Tongue (tissue), 3 donors: ENCODE measurements at places on chromosomes 5 and 9. TPM values are rescaled to one million over a fixed set of nuclear protein-coding genes. Genes with fewer than 3 reads are reported as not detected.

The NR4A3 gene
- total RNA-seq, result 4.7 TPM

The MFAP3 gene
- total RNA-seq, result 48.2 TPM

The IL13 gene
- total RNA-seq, result not detected

The HRCT1 gene
- total RNA-seq, result not detected

The GLRA1 gene
- not detected for total RNA-seq

The GAPT gene
- total RNA-seq, result 4.0 TPM

The MLANA gene
- not detected for total RNA-seq

The ATOSB gene
- 14.6 TPM for total RNA-seq

The RGS14 gene
- 14.8 TPM for total RNA-seq

DNA sequence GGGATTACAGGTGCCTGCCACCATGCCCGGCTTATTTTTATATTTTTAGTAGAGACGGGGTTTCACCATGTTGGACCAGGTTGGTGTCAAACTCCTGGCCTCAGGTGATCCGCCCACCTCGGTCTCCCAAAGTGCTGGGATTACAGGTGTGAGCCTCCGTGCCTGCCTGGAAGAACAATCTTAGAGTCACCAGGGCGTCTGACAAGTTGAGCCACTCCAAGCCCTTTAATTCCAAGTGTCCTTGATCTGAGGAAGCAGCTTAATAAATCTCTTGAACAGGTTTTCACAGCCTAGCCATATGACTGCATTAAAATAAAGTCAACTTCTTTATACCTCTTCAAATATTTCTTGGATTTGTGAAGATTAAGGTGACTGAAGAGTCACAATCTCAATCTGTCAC lies 31.5 kb downstream of the SLC44A1 start:
- no peak for DNase-seq

GRCh38 chr9:125889112-125889475 lies 141.9 kb downstream of the PBX3 start:
- DNase-seq, result no peak

DNA sequence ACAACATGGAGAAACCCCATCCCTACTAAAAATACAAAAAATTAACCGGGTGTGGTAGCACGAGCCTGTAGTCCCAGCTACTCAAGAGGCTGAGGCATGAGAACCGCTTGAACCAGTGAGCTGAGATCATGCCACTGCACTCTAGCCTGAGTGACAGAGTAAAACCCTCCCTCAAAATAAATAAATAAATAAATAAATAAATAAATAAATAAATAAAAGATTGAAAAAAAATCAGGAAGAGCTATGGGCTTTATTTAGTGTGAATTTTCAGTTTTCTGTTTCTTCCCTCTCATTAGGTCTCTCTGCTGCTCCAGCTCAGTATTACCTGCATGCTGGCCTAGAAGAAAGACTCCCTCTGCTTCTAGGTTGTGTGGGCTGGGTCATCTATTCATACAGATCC lies 47.8 kb upstream of the TRMT10B start:
- DNase-seq, result peak; percentile 11

DNA sequence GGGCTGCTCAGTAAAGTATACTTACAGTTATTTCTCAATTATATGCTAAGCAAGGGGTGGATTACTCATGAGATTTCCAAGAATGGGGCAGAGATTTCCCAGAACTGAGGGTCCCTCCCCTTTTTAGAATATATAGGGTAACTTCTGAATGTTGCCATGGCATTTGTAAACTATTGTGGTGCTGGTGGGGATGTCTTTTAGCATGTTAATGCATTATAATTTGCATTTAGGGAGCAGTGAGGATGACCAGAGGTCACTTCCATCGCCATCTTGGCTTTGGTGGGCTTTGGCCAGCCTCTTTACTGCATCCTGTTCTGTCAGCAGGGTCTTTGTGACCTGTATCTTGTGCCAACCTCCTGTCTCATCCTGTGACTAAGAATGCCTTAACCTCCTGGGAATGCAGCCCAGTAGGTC lies 35.5 kb downstream of the TTC1 start:
- DNase-seq, result no peak

- no peak for DNase-seq
These were observed 115.6 kb downstream of the VCAN start for GRCh38 chr5:83586874-83587776.

GRCh38 chr5:160930406-160930805 lies 78.4 kb upstream of the ATP10B start:
- peak; percentile 81 for DNase-seq

GRCh38 chr5:165559645-165560044 lies 2054.2 kb downstream of the MAT2B start:
- DNase-seq, result no peak

DNA sequence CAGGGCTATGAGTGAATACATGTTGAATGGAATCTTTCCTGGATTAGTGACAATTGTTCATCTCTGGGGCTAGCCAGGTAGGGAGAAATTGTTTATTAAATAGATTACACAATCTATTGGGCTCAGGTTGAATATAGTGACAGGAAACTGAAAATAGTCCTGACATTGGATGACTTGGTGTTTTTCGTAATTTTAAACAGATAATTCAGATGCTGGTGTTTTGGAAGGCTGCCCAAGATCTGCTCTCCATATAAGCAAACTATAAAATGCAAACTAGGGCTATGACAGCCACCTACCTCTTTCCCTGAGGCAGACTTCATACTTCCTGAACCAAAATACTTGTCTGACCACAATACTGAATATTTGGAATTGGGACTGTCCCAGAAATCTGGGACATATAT lies 99.1 kb downstream of the ENC1 start:
- peak; percentile 23 for DNase-seq

DNA sequence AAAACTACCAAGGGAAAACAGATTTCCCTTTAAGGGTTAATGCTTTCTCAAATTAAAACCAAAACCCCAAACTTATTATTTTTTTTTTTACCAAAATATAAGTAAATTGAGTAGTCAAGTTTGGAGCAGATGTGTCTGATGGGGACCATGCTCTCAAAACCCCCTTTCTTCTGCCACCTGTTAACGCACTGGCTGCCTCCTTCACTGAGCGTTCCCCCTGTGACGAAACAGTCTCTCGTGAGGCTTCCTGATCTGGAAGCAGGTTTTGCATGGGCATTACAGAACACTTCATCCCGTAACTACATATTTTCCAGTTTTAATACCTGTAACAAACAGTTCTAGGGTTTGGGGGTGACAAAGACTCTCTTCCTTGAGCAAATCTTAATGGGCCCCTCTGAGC lies 59.4 kb downstream of the ANKH start:
- DNase-seq, result no peak

DNA sequence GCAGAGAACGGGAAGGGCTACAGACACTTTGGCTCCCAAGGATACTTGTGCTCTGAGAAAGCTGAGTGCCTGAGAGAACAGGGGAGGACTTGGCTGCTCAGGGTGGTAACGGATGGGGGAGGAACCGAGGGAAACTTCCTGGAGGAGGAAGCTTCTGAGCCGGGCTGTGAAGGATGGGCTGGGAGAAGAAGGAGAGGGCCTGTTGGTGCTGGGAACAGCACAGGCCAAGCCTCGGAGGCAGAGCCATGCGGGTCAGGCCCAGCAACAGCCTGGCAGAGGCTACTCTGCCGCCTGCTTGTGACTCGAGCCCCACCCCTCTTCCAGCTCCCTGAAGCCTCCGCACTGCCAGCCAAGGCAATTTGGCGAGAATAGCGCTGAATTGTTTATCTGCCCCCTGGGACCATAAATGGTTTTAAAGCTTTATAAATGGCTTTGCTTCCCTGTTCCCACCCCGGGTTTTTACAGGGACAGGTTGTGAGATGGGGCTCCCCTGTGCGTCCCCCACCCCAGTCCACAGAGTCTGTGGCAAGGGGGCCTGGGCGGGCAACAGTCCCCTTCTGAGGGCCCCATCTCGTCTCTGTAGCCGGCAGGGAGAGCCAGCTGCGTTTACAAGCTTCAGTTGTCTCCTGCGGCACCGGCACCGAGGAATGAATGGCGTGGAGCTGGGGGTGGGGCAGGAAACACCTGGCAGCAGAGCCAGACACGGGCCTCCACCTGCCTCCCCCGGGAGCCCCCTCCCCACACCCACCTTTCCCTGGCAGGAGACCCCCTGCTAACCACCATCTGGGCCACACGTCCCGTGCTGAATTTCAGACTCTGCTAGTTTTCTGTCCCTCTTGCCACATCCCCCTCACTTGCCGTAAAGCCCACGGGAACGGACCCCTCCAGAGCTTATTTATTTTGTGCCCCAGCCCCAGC lies 24.4 kb downstream of the FAM163B start:
- DNase-seq, result peak; percentile 73

GRCh38 chr5:10903786-10904560 lies 142.9 kb upstream of the DAP start:
- no peak for DNase-seq

DNA sequence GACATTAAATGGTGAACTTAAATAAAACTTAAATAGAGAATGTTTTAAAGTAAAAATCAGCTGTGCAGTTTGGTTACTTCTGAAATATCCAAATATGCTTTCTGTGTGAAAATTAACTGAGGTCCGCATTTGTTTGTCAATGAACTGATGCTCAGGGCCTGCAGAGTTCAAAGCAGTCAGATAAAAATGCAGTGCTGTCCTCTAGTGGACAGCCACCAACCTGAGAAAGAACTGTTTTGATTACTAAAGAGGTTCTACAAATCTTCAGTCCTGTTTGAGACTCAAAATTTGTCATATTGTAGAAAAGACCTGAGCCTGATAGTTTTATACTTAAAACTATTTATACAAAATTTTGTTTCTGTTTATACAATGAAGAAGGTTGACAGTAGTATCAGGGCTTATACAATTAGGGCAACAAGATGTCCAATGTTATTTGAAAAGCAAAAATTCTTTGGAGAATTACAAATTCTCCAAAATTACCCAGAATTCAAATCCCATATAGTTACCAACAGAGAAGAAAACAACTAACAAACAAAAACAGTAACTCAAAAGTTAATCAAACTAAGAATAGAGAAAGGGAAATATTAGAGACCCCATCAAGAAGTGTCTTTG lies 232.3 kb upstream of the TBCA start:
- DNase-seq, result peak; percentile 68

GRCh38 chr9:113011911-113012381 lies at the start of gene ZNF883:
Gene ZNF883, minus strand, starts transcription at chr9:113012192.
- DNase-seq, result peak; percentile 92
